COR-L47 (cell line): ENCODE measurements at places on chromosomes 6 and 20.
A peak's percentile ranks its signal among the peaks of the same experiment; 100 is the strongest.

- DNase-seq = no peak
Measured at GRCh38 chr20:44457016-44457415, 18.7 kb upstream of the TTPAL start.

DNA sequence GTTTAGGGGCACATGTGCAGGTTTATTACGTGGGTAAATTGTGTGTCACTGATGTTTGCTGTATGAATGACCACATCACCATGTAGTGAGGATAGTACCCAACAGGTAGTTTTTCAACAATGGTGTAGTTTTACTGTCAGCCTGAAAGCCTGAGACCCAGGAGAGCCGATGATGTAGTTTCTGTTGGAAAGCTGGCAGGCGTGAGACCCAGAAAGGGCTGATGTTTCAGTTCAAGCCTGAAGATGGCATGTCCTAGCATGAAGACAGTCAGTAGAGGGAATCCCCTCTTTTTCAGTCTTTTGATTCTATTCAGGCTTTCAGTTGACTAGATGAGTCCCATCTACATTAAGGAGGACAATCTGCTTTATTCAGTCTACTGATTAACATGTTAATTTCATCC lies 96.7 kb downstream of the KLHL32 start:
- no peak for DNase-seq

DNA sequence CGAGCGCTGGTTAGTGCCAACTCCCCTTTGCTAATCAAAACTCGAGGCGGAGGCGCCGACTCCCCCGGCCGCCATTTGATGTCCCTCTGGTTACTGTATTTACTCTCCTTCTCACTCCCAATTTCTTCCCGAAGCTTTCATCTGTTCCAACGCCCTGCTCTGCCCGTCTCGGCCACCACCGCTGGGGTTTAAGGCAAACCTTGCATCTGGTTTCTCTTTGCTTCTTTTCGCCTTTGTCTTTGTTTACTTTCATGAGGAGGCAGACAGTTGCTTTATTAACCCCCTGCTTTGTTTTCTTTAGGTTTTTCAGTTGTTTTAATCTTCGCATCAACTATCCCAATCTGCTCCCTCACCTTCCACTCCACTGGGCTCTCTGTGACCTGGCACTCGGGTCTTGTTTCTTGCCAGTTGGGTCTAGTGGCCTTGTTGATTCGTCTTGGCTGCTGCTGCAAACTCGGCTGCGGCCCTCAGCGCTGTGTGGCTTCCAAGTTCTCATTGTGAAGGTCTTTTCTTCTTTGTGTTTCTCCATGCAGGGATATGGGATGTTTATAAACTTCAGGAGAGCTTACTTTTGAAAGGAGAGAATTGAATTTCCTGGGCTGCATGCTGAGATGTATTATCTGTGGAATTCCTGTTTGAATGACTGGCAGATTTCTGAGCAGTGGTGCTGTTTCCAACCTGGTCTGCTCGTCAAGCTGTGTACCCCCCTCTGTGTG lies 155.1 kb downstream of the CDC5L start:
- DNase-seq = no peak

- no peak for DNase-seq
Measured at GRCh38 chr6:92577077-92577719, 842.2 kb downstream of the EPHA7 start.

DNA sequence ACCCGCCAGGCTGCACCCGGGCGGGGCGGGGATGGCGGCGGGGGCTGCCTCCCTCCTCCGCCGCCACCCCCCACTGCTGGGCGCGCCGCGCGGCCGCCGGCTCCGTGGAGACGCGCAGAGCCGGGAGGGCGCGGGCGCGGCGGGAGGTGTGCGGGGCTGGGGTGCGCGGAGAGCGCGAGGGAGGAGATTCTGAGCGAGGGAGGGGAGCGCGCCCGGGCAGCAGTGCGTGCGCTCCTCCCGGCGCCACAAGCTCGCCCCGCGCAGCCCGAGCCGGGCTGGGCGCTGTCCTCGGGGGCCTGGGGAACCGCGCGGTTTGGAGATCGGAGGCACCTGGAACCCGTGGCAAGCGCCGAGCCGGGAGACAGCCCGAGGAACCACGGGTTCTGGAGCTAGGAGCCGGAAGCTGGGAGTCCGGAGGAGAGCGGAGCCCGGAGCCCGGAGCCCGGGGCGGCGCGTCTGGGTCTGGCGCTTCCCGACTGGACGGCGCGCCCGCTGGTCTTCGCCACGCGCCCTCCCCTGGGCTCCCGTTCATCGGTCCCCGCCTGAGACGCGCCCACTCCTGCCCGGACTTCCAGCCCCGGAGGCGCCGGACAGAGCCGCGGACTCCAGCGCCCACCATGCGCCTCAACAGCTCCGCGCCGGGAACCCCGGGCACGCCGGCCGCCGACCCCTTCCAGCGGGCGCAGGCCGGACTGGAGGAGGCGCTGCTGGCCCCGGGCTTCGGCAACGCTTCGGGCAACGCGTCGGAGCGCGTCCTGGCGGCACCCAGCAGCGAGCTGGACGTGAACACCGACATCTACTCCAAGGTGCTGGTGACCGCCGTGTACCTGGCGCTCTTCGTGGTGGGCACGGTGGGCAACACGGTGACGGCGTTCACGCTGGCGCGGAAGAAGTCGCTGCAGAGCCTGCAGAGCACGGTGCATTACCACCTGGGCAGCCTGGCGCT lies at the start of gene NTSR1:
TSS of gene NTSR1 (plus strand) at position 246 of the 946 bp plus-strand sequence. CDS start at position 618, 372 bp downstream.
- peak; percentile 30 for DNase-seq

DNA sequence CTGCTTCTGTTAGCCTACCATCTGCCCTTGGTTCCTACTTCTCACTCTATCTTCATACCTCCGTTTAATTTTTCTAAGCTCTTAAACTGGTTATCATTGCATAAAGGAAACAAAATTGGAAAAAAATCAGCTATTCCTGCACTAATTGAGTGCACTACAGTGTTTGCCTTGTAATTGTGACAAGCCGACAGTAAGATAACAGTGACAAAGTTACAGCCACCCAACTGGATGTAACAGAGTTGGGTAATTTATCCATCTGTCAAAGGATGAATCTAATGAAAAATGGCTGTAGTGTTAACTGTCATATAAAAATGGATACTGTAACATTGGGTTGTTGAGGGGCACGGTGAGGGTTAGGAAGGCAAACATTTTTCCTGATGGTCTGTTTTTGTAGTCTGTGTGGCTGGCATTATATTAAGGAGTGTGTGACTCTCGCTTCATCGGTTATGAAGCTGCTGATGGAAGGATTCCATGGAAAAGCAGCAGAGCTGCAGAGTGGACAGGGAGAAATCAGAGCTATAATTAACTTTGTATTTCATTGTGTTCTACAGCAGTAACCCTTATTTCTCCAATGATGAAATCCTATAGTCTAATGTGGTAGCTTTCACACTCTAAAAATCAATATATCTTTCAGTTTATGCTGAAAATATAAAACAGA lies 12.7 kb downstream of the PBOV1 start:
- DNase-seq = no peak

- no peak for DNase-seq
Measured at GRCh38 chr20:48634641-48635040, 193.2 kb downstream of the PREX1 start.

DNA sequence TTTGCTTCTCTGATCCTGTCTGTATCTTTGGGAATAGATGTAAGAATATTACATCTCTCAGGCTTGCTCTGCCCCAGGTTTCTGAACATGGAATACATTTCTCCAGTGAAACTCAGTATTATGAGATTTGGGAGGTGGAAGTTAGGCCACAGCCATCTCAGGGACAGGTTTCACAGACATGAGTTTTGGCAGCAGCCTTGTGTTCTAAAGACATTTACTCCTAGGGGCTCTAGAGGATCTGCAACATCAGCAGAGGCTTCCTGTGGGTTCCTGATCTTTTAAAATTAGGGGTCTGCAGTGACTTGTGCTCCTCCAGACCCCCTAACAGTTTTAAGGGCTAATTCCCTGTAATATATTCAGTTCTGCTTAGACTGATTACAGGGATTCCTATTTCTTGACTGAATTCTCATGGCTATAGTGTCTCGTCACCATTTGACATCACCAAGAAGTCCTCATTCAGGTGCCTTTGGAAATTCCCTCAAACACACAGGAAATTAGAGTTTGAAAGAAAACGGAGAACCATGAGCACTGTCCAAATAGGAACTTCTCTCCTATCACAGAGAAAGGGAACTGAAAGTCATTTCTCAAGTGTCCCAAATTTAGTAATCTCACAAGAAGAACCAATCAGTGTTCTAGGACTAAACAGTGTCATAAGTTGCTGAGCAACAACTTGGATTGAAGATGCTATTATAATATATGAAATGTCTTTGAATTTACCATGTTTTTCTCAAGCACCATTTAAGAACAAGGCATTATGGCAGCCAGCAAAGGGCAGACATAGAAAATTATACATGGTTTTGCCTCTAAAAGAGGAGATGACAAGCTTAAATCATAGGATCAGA lies 2.5 kb upstream of the HLA-DRA start:
- DNase-seq = no peak

GRCh38 chr6:155387481-155387880 lies 68.2 kb downstream of the NOX3 start:
- no peak for DNase-seq

DNA sequence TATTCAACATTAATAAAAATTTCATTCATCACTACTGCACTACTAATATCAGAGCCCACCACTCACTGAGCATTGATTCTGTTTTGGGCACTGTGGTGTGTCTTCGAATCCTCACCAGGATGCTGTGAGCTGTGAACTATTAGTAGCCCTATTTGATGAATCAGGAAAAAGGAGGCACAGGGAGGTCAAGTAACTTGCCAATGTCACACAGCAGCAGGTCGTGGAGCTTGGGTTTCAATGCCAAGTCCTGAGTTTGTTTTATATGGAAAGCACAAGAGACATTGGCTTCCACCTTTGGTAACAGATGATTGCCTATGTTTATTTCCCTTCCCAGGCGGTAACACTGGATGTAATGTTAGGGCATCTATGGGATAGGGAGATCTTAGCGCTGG lies 15.0 kb downstream of the NQO2 start:
- no peak for DNase-seq

- DNase-seq = no peak
Measured at GRCh38 chr6:51585264-51585663, 502.1 kb downstream of the PKHD1 start.

DNA sequence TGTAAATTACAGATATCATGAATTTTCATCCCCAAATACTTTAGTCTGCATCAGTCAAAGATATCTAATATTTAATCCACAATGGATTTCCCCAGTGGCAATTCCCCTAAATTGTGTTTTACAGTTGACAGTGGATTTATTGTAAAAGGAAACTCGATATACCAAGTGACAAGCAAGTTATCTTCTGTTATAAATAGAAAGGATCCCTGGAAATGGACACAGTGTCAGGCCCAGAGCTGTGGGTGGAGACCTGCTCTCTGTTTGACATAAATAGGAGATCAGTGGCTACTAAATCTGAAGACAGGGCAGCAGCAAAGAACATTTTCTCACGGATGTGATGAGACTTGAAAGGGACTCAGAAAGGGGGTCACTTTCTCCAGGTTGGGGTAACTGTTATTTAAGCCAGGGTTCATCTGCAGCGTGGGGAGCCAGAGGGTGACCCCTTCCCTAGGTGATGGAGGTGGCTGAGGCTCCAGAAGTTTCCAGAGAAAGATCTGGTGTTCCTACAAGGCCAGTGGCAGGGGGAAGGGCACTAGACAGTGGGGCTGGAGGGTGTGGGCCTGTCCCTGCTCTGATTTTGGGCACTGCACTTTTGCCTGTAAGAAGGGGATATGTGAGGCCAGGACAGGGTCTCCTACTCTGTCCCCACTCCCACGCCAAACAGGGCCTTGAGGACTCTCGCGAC lies 12.3 kb upstream of the FAM110A start:
- DNase-seq = no peak

GRCh38 chr6:137233911-137234863 lies 15.0 kb upstream of the IFNGR1 start:
- DNase-seq = no peak

DNA sequence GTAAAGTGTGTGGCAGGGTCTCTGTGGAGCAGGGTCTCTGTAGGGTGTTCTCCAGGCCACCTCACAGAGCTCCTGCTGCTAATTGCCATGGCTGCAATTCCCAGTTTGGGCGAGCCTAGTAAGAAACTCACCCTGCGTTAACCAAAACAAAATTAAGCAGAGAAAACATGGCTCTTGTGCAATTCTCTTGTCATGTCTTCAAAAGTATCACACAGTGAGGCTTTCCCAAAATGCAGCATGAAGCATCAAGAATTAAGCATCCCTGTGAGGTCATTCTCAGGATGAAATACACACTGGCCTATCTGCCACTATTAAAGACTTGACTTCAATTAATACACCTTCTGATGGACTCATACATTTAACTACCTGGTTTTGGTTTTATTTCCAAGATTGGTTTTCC lies 72.8 kb downstream of the KIF13A start:
- no peak for DNase-seq

DNA sequence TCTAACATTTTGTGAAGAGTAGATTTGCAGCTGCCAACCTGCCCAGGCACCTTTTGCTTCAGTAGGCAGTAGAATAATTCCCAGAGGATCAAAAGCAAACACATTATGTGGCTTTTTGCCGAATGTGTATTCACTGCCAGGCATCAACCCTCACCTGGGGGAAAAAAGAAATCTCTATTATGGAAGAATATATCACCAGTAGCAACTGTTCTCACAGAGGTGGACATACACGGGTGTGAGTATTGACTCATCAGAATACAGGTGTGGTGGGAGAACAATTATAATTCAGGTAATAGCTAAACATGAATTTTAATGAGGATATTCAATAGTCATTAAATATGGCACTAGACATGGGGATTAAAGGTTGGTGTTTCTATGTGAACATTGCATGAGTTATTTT lies 910.7 kb downstream of the TFAP2A start:
- DNase-seq = peak; percentile 82

DNA sequence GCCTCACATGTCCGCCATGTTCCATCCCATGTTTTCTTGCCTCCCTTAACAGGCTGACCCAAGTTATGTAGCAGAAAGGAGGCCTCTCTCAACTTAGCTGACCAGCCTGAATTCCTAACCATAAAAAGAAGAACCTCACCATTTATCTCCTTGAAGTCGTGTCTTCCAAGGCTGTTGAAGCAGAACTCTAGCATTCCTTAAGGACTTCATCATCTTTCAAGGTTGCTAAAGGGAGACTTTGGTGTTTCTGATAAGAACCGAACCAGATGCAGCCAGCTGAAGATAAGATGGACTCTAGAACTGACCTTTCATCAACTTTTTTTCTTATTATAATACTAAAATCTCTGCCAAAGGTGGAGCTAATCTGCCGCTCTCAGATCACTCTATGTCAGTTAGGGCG lies 571.7 kb upstream of the SLC35B3 start:
- DNase-seq = no peak

GRCh38 chr6:11318835-11319813 lies 86.7 kb upstream of the NEDD9 start:
- DNase-seq = no peak
